Activated T-helper 1 cell treated with anti-CD3 and anti-CD28 coated beads, Interleukin-12 subunit alpha, Interleukin-12 subunit beta, Interleukin-2, Interleukin-4 antibody, amounts not matched to agents 30 ng/mL and 10 ng/mL and 1 ng/mL, durations not matched to agents 14 hours and 24 hours and 36 hours (primary cell): ENCODE measurements at places on chromosomes 6 and 20. TPM values are rescaled to one million over a fixed set of nuclear protein-coding genes. Genes with fewer than 3 reads are reported as not detected.

- H3K27ac ChIP-seq: peak overlapping the region; percentile 64
- H3K27me3 ChIP-seq: peaks cover 38% of the 10 kb centered on the region
- H3K4me1 ChIP-seq: peaks cover 31% of the 10 kb centered on the region
- H3K36me3 ChIP-seq: no peaks in the 10 kb centered on the region
- H3K4me3 ChIP-seq: peak overlapping the region; percentile 9
Measured at GRCh38 chr6:3915076-3915791, 66.1 kb downstream of the FAM50B start.

GRCh38 chr6:73516514-73517489 lies 4.0 kb downstream of the EEF1A1 start:
- peaks cover 5% of the 10 kb centered on the region for H3K27me3 ChIP-seq
- no peak for DNase-seq
- H3K4me3 ChIP-seq: peak overlapping the region; percentile 88
- peak overlapping the region; percentile 82 for H3K27ac ChIP-seq

DNA sequence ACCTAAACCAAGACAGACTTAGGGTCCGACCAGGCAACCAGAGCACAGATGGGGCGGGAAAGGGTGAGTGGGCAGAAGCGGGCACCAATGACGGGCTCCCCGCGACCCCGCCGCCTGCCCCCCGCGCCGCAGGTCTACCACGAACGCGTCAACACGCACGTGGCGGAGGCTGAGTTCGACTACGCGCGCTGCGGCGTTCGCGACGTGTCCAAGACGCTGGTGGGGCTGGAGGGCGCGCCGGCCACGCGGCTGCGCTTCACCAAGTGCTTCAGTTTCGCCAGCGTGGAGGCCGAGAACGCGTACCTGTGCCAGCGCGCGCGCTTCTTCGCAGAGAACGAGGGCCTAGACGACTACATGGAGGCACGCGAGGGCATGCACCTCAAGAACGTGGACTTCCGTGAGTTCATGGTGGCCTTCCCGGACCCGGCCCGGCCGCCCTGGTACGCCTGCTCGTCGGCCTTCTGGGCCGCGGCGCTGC lies 5.1 kb downstream of the TMEM151B start:
- no peaks in the 10 kb centered on the region for H3K36me3 ChIP-seq
- peaks cover 56% of the 10 kb centered on the region for H3K27me3 ChIP-seq
- H3K27ac ChIP-seq: no peak overlapping the region
- no peaks in the 10 kb centered on the region for H3K4me1 ChIP-seq
- no peak for DNase-seq

DNA sequence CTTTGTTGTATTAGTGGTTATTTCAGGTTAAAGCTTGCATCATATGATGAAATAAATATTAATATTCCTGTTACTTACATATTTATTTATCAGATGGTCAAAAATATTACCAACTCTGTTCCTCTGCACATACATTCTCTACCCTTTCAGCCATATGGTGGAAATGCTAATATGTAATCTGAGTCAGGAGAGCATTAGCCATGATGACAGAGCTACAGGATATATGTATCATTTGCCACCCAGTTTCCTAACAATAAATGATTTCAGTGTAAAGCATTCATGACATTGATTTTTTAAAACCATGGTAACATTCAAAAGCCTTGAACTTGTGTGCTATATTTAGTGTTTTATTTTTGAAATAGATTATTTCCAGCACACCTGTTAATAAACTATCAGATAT lies 16.6 kb downstream of the POPDC3 start:
- no peak overlapping the region for H3K4me3 ChIP-seq
- H3K27ac ChIP-seq: no peak overlapping the region
- DNase-seq: no peak
- peaks cover 21% of the 10 kb centered on the region for H3K27me3 ChIP-seq
- no peaks in the 10 kb centered on the region for H3K36me3 ChIP-seq
- H3K4me1 ChIP-seq: no peaks in the 10 kb centered on the region

DNA sequence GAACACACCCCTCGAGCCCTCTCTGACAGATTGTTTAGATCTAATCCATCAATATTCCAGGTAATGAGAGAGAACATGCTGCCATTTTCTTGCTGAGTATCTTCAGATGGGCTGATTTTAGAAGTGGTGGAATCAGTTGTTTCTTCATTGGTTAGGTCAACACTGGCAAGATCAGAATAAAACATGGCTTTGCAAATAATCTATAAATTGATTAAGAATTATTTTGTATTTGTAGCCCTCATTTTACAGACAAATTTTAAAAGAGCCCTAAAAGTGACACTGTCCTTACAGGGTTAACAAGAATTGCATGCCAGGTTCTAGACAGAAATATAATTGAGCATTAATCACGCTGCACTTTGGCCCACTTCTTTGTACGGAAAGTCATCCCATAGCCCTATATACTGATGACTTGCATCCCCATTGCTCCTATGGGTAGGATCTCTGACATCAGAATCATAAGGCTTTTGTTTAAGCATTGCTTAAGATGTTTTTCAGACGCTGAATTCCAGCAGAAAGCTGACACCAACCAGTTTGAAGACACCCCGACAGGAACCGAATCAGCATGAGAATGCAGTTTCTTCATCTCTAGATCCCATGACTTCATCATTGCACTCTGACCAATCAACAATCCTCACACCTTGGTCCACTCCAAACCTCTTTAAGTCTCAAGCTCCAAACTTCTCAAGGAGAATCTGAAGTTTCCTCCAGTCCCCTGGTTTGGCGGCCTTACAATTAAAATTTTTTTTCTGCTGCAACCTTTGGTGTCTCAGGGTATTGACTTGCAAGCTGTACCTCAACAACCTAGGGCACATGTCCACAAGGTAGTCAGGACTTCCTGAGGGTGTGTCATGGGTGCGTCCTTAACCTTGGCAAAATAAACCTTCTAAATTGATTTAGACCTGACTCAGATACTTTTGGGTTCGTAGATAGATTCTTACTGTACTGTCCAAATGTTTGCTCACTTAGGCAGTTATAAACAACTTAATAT lies 7.8 kb downstream of the TDP2 start:
- H3K27me3 ChIP-seq: no peaks in the 10 kb centered on the region
- H3K4me1 ChIP-seq: peaks cover 56% of the 10 kb centered on the region
- DNase-seq: no peak
- H3K4me3 ChIP-seq: no peak overlapping the region

DNA sequence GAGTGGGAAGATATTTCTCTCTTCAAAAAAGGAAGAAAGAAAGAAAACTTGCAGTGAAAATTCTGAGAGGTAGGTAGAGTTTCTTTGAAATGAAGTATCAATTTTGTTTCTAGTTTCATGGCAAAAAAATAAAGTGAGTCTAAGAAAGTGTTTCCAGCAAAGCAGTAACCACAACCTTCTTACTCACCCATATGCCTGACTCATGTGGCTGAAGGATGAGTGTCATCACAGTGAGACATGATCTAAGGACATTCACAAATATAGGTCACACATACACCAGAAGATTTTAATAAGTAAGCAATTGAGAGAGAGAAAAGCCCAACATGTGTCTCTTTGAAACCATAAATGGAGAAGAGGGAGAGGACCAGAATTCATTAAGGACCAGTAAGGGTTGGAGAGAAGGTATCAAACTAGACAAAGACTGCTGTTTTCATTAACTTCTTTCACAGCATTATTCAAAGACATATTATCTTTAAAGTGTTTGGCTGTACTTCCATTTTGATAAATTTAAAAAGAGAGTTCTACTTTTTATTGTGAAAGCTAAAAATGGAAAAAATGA lies 169.5 kb downstream of the FRK start:
- no peak for DNase-seq
- H3K27ac ChIP-seq: peak overlapping the region; percentile 41
- no peaks in the 10 kb centered on the region for H3K36me3 ChIP-seq
- peaks cover 18% of the 10 kb centered on the region for H3K4me1 ChIP-seq
- no peak overlapping the region for H3K4me3 ChIP-seq

GRCh38 chr20:8654486-8654885 lies 414.4 kb upstream of the PLCB4 start:
- no peaks in the 10 kb centered on the region for H3K36me3 ChIP-seq
- no peaks in the 10 kb centered on the region for H3K27me3 ChIP-seq
- no peak overlapping the region for H3K4me3 ChIP-seq
- DNase-seq: no peak
- H3K27ac ChIP-seq: no peak overlapping the region
- no peaks in the 10 kb centered on the region for H3K4me1 ChIP-seq

DNA sequence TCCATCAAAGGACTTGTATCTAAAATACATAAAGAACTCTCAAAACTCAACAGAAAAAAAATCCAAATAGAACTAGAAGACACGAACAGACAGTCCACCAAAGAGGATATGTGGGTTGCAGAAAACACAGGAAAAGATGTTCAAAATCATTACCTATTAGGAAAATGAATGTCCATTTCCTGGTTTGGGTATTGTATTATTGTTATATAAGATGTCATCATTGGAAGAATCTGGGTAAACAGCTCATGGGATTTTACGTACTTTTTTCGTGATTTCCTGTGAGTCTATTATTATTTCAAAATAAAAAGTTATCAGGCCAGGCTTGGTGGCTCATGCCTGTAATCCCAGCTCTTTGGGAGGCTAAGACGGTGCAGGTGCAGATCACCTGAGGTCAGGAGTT lies 9.2 kb upstream of the PI16 start:
- H3K4me1 ChIP-seq: peaks cover 32% of the 10 kb centered on the region
- H3K36me3 ChIP-seq: no peaks in the 10 kb centered on the region
- no peak overlapping the region for H3K4me3 ChIP-seq
- no peak overlapping the region for H3K27ac ChIP-seq
- no peak for DNase-seq

DNA sequence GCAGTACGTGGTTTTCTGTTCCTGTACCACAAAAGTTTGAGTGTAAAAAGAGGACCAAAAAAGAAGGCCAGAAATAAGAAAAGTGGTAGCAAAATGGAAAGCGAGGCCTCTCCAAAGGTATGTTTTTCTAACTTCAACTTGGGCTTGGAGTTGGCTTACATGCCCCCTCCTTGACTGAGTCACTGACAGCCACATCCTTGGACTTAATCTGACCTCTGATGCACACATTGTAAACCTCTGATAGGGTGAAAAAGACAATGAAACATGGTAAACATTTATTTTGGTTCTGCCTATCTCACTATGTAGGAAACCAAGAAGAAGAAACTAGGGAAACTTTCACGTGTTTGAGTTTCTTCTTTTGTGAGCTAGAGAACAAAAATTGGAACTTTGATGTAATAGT lies 503.2 kb upstream of the ID4 start:
- H3K27ac ChIP-seq: no peak overlapping the region
- DNase-seq: no peak
- H3K4me3 ChIP-seq: no peak overlapping the region
- H3K4me1 ChIP-seq: no peaks in the 10 kb centered on the region

DNA sequence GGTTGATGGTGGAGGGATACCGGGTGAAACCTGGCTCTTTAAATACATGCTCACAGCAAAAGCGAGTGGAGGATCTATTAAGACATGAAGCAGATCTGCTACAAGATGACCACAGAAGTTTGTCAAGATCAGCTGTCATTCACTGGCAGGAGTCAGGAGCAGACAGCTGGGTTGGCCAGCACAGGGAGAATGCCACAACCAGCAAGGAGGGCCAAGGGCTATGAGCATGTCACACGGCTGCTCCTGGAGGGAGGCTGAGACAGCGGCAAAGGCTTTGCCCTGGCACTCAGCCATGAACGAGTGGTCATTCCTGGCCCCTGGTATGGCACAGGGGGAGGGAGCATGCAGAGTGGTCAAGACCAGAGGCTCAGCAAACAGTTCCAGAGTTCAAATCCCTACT lies 77.6 kb downstream of the POPDC3 start:
- DNase-seq: no peak
- no peaks in the 10 kb centered on the region for H3K4me1 ChIP-seq
- no peak overlapping the region for H3K4me3 ChIP-seq
- H3K36me3 ChIP-seq: no peaks in the 10 kb centered on the region

TMEM170B gene
- 0.78 and 0.86 TPM in 2 replicates for total RNA-seq

SIRPG gene
- total RNA-seq: 31.8 and 34.6 TPM in 2 replicates

WFDC10B gene
- total RNA-seq: not detected in 2 replicates

C20orf202 gene
- total RNA-seq: not detected in 2 replicates

HTR1B gene
- total RNA-seq: not detected in 2 replicates

ADAM33 gene
- not detected in 2 replicates for total RNA-seq

PREP gene
- total RNA-seq: 55.9 and 58.1 TPM in 2 replicates
